ENCODE measurements at places on chromosomes 1 and 21. TPM values are rescaled to one million over a fixed set of nuclear protein-coding genes. Genes with fewer than 3 reads are reported as not detected.
A peak's percentile ranks its signal among the peaks of the same experiment; 100 is the strongest.

SLC2A5 gene
- total RNA-seq: not detected

CTBS gene
- total RNA-seq: 22.9 TPM

RC3H1 gene
- total RNA-seq: 26.8 TPM

S100A7 gene
- not detected for total RNA-seq

RIMKLA gene
- 3.2 TPM for total RNA-seq

RRP15 gene
- total RNA-seq: 18.0 TPM

RGS1 gene
- total RNA-seq: 27.1 TPM

CAMK2N1 gene
- total RNA-seq: 0.87 TPM

UTS2 gene
- not detected for total RNA-seq

MNDA gene
- not detected for total RNA-seq

ELAPOR1 gene
- total RNA-seq: 11.5 TPM

ABCG1 gene
- total RNA-seq: 24.6 TPM

- no peaks in the 10 kb centered on the region for H3K27me3 ChIP-seq
- peaks cover 28% of the 10 kb centered on the region for H3K4me1 ChIP-seq
- no peak overlapping the region for H3K4me3 ChIP-seq
- H3K27ac ChIP-seq: no peak overlapping the region
Observed at GRCh38 chr1:23751050-23751814, 8.0 kb downstream of the ELOA start.

GRCh38 chr21:42688226-42688840 lies 34.9 kb downstream of the PDE9A start:
- H3K4me3 ChIP-seq: no peak overlapping the region
- DNase-seq: no peak
- H3K4me1 ChIP-seq: peaks cover 19% of the 10 kb centered on the region
- H3K27me3 ChIP-seq: no peaks in the 10 kb centered on the region

DNA sequence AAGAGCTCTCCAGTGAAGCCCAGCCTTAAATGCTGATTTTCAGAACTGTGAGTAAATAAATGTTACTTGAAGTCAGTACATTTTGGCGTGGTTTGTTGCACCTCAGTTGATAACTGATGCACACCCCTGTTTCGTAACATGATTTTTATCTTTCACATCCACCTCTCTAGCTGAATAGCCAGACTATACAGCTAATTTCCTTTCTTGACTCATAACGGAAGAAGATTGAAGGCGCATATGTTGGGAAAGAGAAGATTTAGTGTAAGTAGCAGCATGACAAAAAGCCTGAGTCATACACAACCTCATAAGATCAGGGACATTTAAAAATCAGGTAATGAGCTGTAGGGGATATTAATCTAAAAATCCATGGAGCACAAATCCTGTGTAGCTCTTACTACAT lies 716.2 kb upstream of the ZP4 start:
- no peak overlapping the region for H3K27ac ChIP-seq
- no peaks in the 10 kb centered on the region for H3K4me1 ChIP-seq
- no peak overlapping the region for H3K4me3 ChIP-seq
- no peaks in the 10 kb centered on the region for H3K27me3 ChIP-seq
- DNase-seq: no peak
- no peaks in the 10 kb centered on the region for H3K36me3 ChIP-seq

GRCh38 chr1:15432324-15432723 lies 5.9 kb upstream of the CTRC start:
- H3K27me3 ChIP-seq: no peaks in the 10 kb centered on the region
- no peaks in the 10 kb centered on the region for H3K4me1 ChIP-seq
- no peak for DNase-seq
- no peak overlapping the region for H3K4me3 ChIP-seq

GRCh38 chr1:179010671-179011070 lies 15.0 kb upstream of the FAM20B start:
- no peak overlapping the region for H3K27ac ChIP-seq
- H3K27me3 ChIP-seq: no peaks in the 10 kb centered on the region
- H3K4me1 ChIP-seq: no peaks in the 10 kb centered on the region
- no peak for DNase-seq
- H3K4me3 ChIP-seq: no peak overlapping the region
- no peaks in the 10 kb centered on the region for H3K36me3 ChIP-seq

GRCh38 chr1:2465371-2466269 lies 10.5 kb upstream of the PLCH2 start:
- H3K4me1 ChIP-seq: no peaks in the 10 kb centered on the region
- H3K36me3 ChIP-seq: no peaks in the 10 kb centered on the region
- no peak overlapping the region for H3K4me3 ChIP-seq
- no peak overlapping the region for H3K27ac ChIP-seq

GRCh38 chr1:71853360-71853759 lies 429.0 kb downstream of the NEGR1 start:
- no peaks in the 10 kb centered on the region for H3K4me1 ChIP-seq
- H3K4me3 ChIP-seq: no peak overlapping the region
- no peaks in the 10 kb centered on the region for H3K27me3 ChIP-seq
- no peak for DNase-seq

DNA sequence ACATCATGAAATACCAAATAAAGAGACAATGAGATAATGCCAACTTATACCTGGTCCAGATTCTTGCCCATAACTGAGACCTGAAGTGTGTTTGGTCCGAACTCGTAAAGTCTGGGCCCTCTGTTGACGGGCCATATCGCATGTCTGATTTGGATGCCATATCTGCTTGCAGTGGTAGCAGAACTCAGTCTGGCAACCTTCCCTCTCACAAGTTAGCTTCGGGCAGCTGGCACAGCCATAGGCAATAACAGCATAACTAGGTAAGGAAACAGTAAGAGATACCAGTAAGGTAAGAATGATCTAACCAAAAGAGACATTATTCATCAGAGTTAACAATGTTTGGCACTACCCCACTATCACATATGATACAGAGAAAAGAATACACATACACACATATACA lies 15.1 kb downstream of the RNF19B start:
- no peak overlapping the region for H3K4me3 ChIP-seq
- peaks cover 26% of the 10 kb centered on the region for H3K4me1 ChIP-seq
- DNase-seq: no peak
- no peaks in the 10 kb centered on the region for H3K27me3 ChIP-seq
- peaks cover 44% of the 10 kb centered on the region for H3K36me3 ChIP-seq

DNA sequence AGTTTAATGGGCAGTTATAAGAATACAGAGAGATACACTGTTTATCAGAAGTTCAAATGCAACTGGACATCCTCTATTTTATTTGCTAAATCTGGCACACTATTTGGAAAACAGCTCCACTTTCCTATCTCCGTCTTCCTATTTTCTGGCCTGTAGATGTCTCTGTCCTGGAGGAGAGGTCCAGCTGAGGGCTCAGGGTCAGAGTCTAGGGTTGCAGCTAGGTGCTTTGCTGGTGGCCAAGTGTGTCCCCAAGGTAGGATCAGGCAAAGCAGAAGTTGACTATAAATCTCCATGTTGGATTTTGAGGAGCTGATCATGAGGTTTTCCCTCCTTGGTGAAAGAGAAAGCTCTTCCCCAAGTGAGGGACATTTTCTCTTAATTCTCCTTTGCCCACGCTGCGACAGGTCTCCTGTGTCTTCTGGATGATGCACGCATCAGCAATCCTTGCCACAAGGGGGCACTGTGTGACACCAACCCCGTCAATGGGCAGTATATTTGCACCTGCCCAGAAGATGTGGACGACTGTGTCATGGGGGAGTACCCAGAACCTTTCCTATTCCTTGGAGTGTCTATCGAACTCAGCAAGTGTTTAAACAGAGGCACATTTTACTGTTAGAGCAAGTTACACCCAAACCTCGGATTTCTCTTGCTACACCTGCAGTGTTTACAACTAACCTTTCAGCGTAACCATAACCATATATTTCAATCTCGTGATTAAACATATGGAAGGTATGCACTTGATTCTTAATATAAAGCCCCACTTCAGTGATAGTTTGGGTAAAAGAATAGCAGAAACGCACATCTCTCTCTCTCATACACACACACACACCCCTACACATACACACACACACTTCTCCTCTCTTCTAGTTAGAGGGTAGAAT lies 10.2 kb downstream of the ADAM30 start:
- H3K27ac ChIP-seq: no peak overlapping the region
- H3K4me3 ChIP-seq: no peak overlapping the region
- peaks cover 7% of the 10 kb centered on the region for H3K36me3 ChIP-seq
- no peaks in the 10 kb centered on the region for H3K4me1 ChIP-seq
- DNase-seq: peak; percentile 75

- no peak for DNase-seq
- no peaks in the 10 kb centered on the region for H3K36me3 ChIP-seq
Observed at GRCh38 chr21:45613396-45613795, 30.1 kb upstream of the PCBP3 start.

DNA sequence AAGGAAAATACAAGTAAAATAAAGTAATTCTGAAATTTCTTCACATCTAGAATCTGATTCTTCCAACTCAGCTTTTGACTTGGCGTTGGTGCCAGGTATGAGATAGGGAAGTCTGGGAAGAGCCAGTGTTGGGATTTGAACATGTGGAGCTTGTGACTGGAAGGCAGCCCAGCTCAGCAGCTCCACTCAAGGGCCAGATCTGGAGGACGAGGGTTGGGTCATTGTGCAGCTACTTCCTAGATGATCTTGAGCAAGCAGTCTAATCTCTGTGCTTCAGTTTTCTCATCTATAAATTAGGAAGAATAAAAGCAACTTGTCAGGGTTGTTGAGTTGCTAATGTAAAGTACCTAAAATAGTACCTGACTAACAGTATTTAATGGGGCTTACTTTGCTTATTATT lies 5.0 kb downstream of the ADARB1 start:
- peaks cover 5% of the 10 kb centered on the region for H3K36me3 ChIP-seq
- no peaks in the 10 kb centered on the region for H3K27me3 ChIP-seq
- DNase-seq: peak; percentile 31
- H3K4me1 ChIP-seq: peaks cover 88% of the 10 kb centered on the region
- H3K4me3 ChIP-seq: peak overlapping the region; percentile 40

GRCh38 chr1:60895701-60896100 lies 186.7 kb upstream of the NFIA start:
- no peak for DNase-seq
- no peaks in the 10 kb centered on the region for H3K36me3 ChIP-seq
- H3K4me1 ChIP-seq: peaks cover 4% of the 10 kb centered on the region
- no peak overlapping the region for H3K4me3 ChIP-seq
- no peak overlapping the region for H3K27ac ChIP-seq

- H3K27ac ChIP-seq: no peak overlapping the region
- no peaks in the 10 kb centered on the region for H3K4me1 ChIP-seq
- H3K36me3 ChIP-seq: no peaks in the 10 kb centered on the region
Observed at GRCh38 chr1:236753516-236753915, 41.6 kb upstream of the MTR start.

DNA sequence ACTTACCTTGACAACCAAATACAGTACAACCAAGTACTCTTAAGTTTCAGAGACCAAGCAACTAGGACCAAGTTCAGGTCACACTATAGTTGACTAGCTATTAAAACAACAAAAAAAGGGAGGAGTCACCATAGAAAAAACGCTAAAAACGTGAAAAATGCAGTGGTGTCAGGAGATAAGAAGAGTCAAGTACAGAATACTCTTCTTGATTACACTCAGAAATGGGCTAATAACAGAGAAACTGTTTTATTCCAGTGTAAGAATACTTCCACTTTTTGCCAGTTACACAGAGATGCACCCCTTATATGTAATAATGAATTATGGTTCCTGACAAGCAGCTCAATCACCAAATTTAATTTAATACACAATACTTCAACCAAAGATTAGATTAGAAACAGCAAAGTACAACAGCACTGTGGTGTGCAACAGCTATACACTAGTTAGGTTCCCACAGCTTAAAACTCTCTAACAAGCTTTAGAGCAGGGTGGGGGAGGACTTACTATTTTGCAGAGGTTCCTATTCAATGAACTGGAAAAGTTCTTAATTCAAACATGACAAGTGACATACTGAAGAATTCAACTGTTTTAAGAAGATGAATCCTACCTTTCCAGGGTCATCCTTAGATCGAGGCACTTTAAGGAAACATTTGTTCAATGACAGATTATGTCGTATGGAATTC lies 70.4 kb downstream of the FOXJ3 start:
- H3K36me3 ChIP-seq: peaks cover 26% of the 10 kb centered on the region
- H3K4me3 ChIP-seq: no peak overlapping the region
- DNase-seq: no peak
- no peaks in the 10 kb centered on the region for H3K27me3 ChIP-seq
- no peak overlapping the region for H3K27ac ChIP-seq

- peaks cover 2% of the 10 kb centered on the region for H3K27me3 ChIP-seq
- no peak for DNase-seq
- H3K4me3 ChIP-seq: no peak overlapping the region
- no peaks in the 10 kb centered on the region for H3K36me3 ChIP-seq
- no peaks in the 10 kb centered on the region for H3K4me1 ChIP-seq
- no peak overlapping the region for H3K27ac ChIP-seq
Observed at GRCh38 chr1:205975387-205975998, 27.7 kb downstream of the RAB7B start.

GRCh38 chr21:34935452-34935851 lies 113.7 kb downstream of the RUNX1 start:
- H3K27me3 ChIP-seq: no peaks in the 10 kb centered on the region
- H3K27ac ChIP-seq: peak overlapping the region; percentile 97
- peaks cover 89% of the 10 kb centered on the region for H3K4me1 ChIP-seq
- peak overlapping the region; percentile 66 for H3K4me3 ChIP-seq
- no peaks in the 10 kb centered on the region for H3K36me3 ChIP-seq

GRCh38 chr1:85267313-85267712 lies 7.9 kb upstream of the C1orf52 start:
- H3K4me3 ChIP-seq: no peak overlapping the region
- no peak overlapping the region for H3K27ac ChIP-seq
- peaks cover 35% of the 10 kb centered on the region for H3K36me3 ChIP-seq
- no peak for DNase-seq
- peaks cover 21% of the 10 kb centered on the region for H3K4me1 ChIP-seq

DNA sequence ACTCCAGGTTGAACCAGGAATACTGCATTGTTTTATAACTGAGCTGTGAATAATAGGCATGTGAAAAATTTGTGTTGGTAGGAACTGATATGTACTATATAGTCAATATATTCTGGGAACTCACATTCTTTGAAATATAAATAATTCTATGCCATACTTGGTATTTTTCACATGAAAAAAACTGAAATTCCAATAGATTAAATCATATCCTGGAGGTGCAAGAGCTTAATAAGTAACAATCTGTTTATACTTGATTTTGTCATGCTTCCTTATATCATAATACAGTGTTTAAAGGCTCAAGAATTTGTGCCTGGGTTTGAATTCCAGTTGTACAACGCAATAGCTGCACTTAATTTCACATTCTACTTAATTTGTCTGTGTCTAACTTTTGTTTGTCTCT lies 387.0 kb downstream of the USP25 start:
- DNase-seq: no peak
- no peak overlapping the region for H3K27ac ChIP-seq
- H3K4me1 ChIP-seq: no peaks in the 10 kb centered on the region
- no peaks in the 10 kb centered on the region for H3K27me3 ChIP-seq
- H3K36me3 ChIP-seq: no peaks in the 10 kb centered on the region

GRCh38 chr1:14309984-14310383 lies 288.5 kb upstream of the KAZN start:
- no peak overlapping the region for H3K27ac ChIP-seq
- H3K27me3 ChIP-seq: peaks cover 3% of the 10 kb centered on the region
- H3K36me3 ChIP-seq: no peaks in the 10 kb centered on the region
- no peaks in the 10 kb centered on the region for H3K4me1 ChIP-seq

GRCh38 chr1:29800522-29800956 lies 564.2 kb downstream of the PTPRU start:
- no peak overlapping the region for H3K4me3 ChIP-seq
- H3K27ac ChIP-seq: no peak overlapping the region
- no peaks in the 10 kb centered on the region for H3K4me1 ChIP-seq
- DNase-seq: no peak
- no peaks in the 10 kb centered on the region for H3K36me3 ChIP-seq
- H3K27me3 ChIP-seq: peaks cover 4% of the 10 kb centered on the region

GRCh38 chr1:162232034-162232711 lies 144.5 kb downstream of the SPATA46 start:
- no peak for DNase-seq
- H3K27me3 ChIP-seq: peaks cover 13% of the 10 kb centered on the region
- H3K4me3 ChIP-seq: no peak overlapping the region
- H3K4me1 ChIP-seq: no peaks in the 10 kb centered on the region
- H3K27ac ChIP-seq: no peak overlapping the region

GRCh38 chr1:1630191-1630964 lies 1.6 kb upstream of the MMP23B start:
- H3K27me3 ChIP-seq: peaks cover 4% of the 10 kb centered on the region
- DNase-seq: peak; percentile 96
- H3K27ac ChIP-seq: peak overlapping the region; percentile 81
- H3K36me3 ChIP-seq: peaks cover 2% of the 10 kb centered on the region
